Heart left ventricle (tissue), 16 donors: ENCODE measurements at places on chromosomes 1 and 21. TPM values are rescaled to one million over a fixed set of nuclear protein-coding genes. Genes with fewer than 3 reads are reported as not detected.
A peak's percentile ranks its signal among the peaks of the same experiment; 100 is the strongest.

DNA sequence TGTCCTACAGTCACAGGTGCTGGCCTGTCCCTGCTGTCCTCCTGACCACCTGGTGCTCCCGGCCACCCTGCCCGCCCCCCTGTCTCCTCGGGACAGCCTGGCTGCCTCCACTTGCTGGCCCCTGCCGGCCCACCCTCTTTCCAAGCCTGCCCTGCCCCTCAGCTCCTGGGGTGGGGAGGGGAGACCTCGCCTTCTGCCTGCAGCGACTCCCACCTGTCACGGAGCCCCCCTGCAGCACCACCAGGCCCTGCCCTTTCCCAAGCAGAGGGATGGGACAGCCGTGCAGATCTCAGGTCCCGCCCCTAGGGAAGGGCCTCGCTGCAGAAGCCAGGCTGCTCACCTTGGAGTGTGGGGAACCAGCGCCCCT, 7.5 kb downstream of the LRRC3 start:
- H3K4me3 ChIP-seq: no peak overlapping the region
- peaks cover 7% of the 10 kb centered on the region for H3K4me1 ChIP-seq
- no peak overlapping the region for H3K27ac ChIP-seq

Gene VWA5B1
- 0.12 TPM for total RNA-seq

- H3K36me3 ChIP-seq: no peaks in the 10 kb centered on the region
- H3K4me3 ChIP-seq: no peak overlapping the region
- H3K4me1 ChIP-seq: peaks cover 3% of the 10 kb centered on the region
- no peaks in the 10 kb centered on the region for H3K27me3 ChIP-seq
Measured at GRCh38 chr1:216903382-216903740, 180.1 kb upstream of the ESRRG start.

GRCh38 chr1:22040286-22040623, 12.3 kb upstream of the CDC42 start:
- DNase-seq: no peak
- no peaks in the 10 kb centered on the region for H3K27me3 ChIP-seq
- H3K36me3 ChIP-seq: no peaks in the 10 kb centered on the region
- peaks cover 15% of the 10 kb centered on the region for H3K4me1 ChIP-seq
- no peak overlapping the region for H3K4me3 ChIP-seq

- peaks cover 16% of the 10 kb centered on the region for H3K4me1 ChIP-seq
- no peak for DNase-seq
- H3K27me3 ChIP-seq: no peaks in the 10 kb centered on the region
- no peaks in the 10 kb centered on the region for H3K36me3 ChIP-seq
- peak overlapping the region; percentile 11 for H3K4me3 ChIP-seq
- no peak overlapping the region for H3K27ac ChIP-seq
Measured at GRCh38 chr1:8712413-8713231, 104.8 kb downstream of the RERE start.

DNA sequence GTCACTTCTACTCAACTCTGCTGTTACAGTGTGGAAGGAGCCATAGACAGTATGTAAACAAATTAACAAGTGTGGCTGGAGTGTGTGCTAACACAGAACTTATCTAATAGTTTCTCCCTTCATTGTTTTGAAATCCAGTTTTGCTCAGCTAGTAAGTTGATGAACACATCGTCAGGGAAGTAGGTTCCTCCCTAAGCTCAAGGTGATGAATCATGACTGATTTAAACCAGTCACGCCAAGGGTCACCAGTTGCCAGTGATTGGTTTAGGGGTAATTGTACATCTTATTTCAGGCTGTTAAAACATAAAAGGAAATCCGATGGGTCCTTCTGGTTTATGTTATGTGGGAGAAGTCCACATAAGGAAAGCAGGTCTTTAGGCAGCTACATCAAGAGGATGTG, 97.0 kb upstream of the CHODL start:
- DNase-seq: no peak
- H3K4me3 ChIP-seq: no peak overlapping the region
- H3K4me1 ChIP-seq: no peaks in the 10 kb centered on the region
- no peaks in the 10 kb centered on the region for H3K27me3 ChIP-seq
- H3K27ac ChIP-seq: no peak overlapping the region

GRCh38 chr1:212473729-212474128, 41.0 kb downstream of the NENF start:
- no peaks in the 10 kb centered on the region for H3K27me3 ChIP-seq
- no peak overlapping the region for H3K27ac ChIP-seq
- no peaks in the 10 kb centered on the region for H3K36me3 ChIP-seq
- no peaks in the 10 kb centered on the region for H3K4me1 ChIP-seq

Gene TM2D1
- total RNA-seq: 38.8 TPM

DNA sequence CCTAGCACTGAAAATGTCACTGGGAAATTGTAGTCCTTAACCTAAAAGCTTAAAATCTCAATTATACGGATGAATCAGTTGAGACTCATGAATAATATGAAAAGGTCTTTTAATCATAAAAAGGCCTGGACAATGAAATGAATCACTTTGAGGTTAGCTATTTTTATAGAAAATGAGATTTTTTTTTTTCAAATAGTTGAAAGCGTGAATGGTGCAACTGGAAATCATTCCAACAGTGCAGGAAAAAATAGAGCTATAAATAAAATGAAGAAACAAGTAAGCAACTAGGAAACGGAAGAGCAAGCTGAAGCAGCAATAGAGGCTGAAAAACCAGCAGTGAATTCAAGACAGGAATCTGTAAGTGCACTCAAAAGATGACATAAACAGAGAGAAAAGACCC, 142.9 kb downstream of the BACH1 start:
- no peaks in the 10 kb centered on the region for H3K27me3 ChIP-seq
- no peaks in the 10 kb centered on the region for H3K36me3 ChIP-seq
- peaks cover 7% of the 10 kb centered on the region for H3K4me1 ChIP-seq
- H3K4me3 ChIP-seq: no peak overlapping the region
- no peak overlapping the region for H3K27ac ChIP-seq

Gene ANKRD45
- total RNA-seq: 0.18 TPM

Gene IGFN1
- not detected for total RNA-seq

Gene OXCT2
- total RNA-seq: 2.8 TPM

GRCh38 chr1:182600745-182601415, 3.3 kb downstream of the RGS16 start:
- DNase-seq: no peak
- H3K27ac ChIP-seq: peak overlapping the region; percentile 43
- H3K36me3 ChIP-seq: peaks cover 11% of the 10 kb centered on the region
- H3K4me3 ChIP-seq: peak overlapping the region; percentile 94
- no peaks in the 10 kb centered on the region for H3K27me3 ChIP-seq

Gene LRRC53
- not detected for total RNA-seq

Gene C21orf91
- total RNA-seq: 15.0 TPM

Gene PTPN22
- 0.31 TPM for total RNA-seq

Gene RIPPLY3
- not detected for total RNA-seq

- peaks cover 5% of the 10 kb centered on the region for H3K4me1 ChIP-seq
- no peak for DNase-seq
- H3K27me3 ChIP-seq: no peaks in the 10 kb centered on the region
- H3K27ac ChIP-seq: no peak overlapping the region
Measured at GRCh38 chr21:29240136-29240535, 58.6 kb upstream of the BACH1 start.

GRCh38 chr1:1403653-1404052, 3.4 kb downstream of the MRPL20 start:
- H3K4me3 ChIP-seq: no peak overlapping the region
- H3K4me1 ChIP-seq: peaks cover 56% of the 10 kb centered on the region
- no peak overlapping the region for H3K27ac ChIP-seq
- H3K36me3 ChIP-seq: peaks cover 58% of the 10 kb centered on the region

GRCh38 chr1:109910123-109910962, at the start of gene CSF1:
Gene CSF1 (plus strand): TSS chr1:109910849. CDS start chr1:109911024, 175 bp downstream.
- H3K4me3 ChIP-seq: peak within 1 kb of the TSS; percentile 76
- peak within 1 kb of the TSS; percentile 80 for H3K27ac ChIP-seq
- peaks cover 65% of the 10 kb centered on the region for H3K4me1 ChIP-seq
- no peaks in the 10 kb centered on the region for H3K27me3 ChIP-seq
- H3K36me3 ChIP-seq: no peaks in the 10 kb centered on the region

DNA sequence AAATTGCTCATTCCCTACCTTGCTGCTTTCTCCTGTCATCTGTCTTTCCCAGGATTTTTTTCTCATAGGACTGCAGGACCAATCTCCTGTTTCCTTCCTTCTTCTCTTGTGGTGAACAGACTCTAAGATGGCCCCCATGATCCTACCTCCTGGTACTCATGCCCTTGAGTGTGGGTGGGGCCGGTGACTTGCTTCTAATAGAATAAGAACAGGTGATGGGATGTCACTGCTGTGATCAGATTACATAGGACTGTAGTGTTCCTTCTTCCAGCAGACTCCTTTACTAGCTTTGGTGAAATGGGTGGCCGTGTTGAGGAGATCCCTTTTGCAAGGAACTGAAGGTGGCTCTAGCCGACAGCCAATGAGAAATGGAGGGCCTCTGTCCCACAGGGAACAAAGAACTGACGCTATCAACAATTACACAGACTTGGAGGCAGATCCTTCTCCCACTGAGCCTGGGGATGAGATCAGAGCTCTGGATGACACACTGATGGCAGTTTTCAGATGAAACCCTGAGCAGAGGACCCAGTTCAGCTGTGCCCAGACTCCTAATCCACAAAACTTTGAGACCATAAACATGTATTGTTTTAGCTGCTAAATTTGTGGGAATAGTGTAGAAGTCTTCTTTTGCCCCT, 7.5 kb downstream of the GSTM3 start:
- H3K27me3 ChIP-seq: no peaks in the 10 kb centered on the region
- no peaks in the 10 kb centered on the region for H3K4me1 ChIP-seq
- H3K4me3 ChIP-seq: no peak overlapping the region
